Stimulated activated naive CD4-positive, alpha-beta T cell treated with Interleukin-2 at 50 U/mL for 16 hours (primary cell): ENCODE measurements at places on chromosomes 13 and 19.

GRCh38 chr19:29303069-29303718 is 90.2 kb upstream of the UQCRFS1 start:
- no peak for DNase-seq

GRCh38 chr13:113783966-113784644 is 25.1 kb downstream of the TMEM255B start:
- DNase-seq = no peak

DNA sequence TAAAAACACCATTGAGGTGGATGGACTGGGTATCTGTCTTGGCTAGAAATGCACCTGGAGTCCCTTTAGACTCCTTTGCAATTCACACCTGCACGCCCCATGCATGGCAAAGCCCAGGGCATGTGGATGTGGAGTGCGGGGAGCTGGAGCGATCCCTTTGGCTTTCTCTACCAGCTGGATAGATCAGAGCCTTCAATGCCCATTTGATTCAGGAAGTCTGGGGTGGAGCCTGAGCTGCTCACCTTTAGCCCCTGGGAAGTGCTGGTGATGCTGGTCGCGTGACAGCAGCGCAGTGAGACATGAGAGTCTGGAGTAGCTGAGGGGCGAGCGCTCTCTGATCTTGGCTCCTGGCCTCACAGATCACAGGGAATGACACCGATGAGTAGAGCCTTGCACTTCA is 4.8 kb upstream of the ZNF536 start:
- DNase-seq = no peak

GRCh38 chr13:89382981-89383380 is 1711.8 kb downstream of the SLITRK5 start:
- DNase-seq = no peak

DNA sequence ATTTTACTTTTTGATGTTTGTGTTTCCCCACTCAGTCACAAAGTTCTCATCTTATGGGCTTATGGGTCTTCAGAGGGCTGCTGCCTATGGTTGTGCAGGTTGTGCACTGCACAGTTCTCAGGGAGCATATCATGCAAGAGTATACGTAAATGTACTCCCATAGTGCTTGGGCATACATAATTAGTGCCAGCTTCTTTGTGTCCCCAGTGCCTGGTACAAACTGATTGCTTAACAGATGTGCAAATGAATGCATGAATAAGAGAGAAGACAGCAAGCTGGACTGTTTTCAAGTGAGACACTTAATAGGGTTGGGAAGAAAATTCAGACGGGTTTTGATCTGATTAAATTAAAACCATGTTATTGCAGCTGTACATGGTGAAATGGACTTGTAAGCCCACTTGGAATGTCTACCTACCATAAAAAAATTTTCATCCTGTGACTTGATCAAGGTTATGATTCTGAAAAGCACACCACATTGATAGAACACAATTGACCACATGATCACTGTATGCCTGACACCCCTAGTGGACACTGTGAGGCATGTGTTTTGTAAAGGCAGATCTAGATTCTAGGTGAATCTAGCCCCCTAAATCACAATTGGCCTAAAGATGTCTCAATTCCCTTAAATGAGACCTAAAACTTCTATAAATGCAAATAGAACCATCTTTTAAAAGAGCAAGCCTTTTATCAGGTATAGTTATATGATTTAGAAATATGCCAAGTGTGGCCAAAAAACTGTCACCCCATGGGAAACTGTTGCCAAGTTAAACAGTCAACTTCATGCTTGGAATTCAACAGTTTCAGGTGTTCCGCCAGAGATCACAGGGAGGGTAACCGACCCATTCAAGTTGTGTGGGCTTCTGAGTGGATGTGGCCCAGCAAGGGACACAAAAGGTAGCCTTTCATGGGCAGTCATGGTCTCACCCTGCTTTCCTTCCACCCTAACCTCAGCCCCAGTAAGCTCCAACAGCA is 27.9 kb downstream of the FAM124A start:
- DNase-seq = no peak

DNA sequence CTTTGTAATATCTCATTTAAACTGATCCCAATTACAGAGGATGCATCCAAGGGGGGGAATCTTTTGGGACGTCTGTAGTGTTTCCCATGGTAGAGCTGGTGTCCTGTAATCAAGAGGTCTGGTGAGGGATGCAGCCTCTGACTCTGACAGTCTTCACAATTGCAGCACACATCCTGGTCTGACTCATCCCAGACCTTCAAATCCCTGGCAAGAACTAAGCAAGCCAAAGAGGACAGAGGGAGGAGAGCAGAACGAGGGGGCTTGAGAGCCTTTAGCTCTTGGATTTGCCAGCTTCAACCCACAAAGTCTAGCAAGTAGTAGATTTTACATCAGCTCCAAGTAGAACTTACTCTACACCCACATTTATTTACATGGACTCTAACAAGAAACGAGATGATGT is 17.3 kb upstream of the FCGBP start:
- no peak for DNase-seq

DNA sequence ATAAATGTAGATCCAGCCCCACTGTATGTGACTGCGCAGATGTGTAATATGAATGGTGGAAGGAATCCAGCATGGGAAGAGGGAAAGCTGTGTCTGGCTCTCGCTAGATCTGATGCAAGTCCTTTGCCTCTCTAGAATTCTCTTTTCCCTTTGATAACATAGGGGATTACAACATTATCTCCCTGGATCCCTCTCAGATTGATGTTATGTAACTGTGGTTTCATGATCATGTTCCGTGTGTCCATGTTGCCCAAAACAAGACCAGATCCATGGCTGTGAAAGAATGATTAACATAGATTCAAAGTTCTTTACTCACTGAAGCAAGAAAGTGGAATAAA is 184.0 kb upstream of the UBL3 start:
- no peak for DNase-seq

DNA sequence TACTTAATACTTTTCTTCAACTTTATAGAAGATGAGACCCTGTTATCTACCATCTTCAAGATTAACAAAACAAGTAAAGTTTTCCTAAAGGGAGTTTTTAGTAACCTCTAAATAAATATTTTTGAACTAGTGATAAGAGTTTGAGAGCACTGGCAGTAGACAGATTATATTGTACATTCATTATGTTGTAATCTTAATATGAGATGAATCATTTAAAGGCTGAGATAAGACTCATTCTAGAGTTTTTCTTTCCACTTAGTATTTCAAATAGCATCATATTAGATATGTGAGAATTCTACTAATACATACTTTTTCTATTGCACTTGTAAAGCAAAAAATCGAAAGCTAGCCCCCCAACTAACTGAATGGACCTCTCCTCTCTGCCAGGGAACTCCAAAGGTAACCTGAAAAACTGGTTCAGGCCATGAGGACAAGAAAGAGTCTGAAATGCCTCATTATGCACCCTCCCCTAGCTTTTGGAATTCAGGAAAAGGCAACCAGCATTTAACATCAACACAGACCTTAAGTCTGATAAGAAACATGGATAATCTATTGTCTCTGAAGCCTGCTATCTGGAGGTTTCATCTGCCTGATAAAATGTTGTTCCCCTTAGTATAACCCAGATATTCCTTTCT is 875.4 kb upstream of the SLC10A2 start:
- DNase-seq = no peak

DNA sequence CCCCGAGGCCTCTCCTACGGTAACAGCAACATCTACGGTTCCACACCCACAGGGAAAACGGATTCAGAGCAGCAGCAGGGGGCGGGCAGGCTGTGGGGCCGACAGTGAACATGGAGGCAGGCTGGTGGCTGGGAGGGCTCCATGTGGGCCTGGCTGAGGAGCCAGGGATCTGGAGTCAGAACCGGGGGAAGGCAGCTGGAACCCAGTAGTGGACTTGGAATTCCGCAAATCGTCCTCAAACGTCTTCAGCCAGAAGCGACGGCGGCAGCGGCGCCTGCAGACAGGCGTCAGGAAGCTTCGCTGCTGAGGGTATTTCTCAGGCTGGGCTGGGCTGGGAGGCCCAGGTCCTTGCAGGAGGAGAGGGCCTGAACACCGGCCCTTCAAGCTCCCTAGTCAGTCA is 1.8 kb downstream of the TMEM86B start:
- DNase-seq = no peak

DNA sequence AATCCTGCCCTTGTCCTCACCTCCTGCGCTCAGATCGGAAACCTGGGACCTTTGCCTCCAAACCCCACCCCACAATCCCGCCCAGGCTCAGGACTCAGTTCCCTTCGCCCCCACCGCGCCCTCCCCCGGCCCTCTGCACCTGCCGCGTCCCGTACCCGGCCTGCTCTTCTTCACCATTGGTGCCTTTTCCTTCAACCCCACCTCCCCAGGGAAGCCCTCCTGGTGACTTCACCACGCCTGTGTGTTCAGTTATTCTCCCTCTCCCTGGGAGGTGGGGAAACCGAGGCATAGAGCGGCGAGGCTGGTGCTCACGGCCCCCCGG is 19.3 kb upstream of the TCF3 start:
- DNase-seq = no peak

- peak; percentile 31 for DNase-seq
Observed at GRCh38 chr19:6062274-6062673, 48.0 kb downstream of the RFX2 start.

DNA sequence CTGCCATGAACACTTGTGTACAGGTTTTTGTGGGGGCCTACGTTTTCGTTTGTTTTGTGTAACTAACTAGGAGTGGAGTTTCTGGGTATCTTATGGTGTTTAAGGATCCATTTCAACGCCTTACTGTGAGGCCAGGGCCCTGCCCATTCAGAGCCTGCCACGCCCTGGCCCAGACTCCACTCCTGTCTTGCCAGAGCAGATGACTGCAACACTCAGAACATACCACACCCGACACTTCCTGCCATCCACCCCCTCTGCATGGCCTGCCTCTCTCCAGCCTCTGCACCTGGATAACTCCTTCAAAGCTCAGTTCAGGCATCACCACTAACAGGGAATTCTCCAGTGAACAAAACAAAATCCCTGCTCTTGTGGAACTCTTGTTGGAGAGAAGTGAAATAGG is 43.2 kb downstream of the RGCC start:
- DNase-seq = peak; percentile 16

GRCh38 chr19:9354651-9355050 is 8.2 kb upstream of the ZNF177 start:
- no peak for DNase-seq

DNA sequence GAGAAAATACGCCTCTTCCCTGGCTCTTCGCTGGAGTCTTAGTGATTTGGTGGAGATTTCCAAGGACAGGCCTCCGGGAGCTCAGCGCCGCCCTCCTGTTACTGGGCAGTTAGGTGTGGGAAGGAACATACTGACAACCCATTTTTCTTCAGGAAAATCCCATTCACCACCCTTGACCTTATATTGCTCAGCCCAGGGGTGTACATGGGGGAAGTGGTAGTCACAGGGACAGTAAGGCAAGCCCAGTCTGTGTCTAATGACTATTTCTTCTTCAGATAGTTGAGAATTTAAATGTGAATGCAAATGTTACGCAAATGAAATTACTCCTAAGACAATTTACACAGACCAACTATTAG is 119.4 kb downstream of the UQCRFS1 start:
- no peak for DNase-seq

DNA sequence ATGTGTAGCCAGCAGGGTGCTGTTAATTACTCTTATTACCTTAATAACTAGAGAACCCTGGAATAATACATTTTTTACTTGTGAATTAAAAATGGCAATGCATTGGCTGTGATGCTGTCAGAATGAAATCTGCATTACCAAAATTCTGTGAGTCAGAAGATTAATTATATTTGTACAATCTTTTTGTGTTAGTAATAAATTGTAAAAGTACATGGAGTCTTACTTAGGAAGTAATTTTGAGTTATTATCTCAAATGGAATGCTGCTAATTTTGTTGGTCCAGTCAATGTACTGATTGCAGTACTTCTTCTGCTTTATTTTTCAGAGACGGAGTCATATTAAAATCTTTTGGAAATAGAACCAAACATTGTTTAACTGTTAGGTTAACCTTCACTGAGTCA is 152.0 kb upstream of the SLC10A2 start:
- no peak for DNase-seq
